Urothelium cell line (cell line): ENCODE measurements at places on chromosomes 5 and 9.

GRCh38 chr5:38780945-38781344, 64.9 kb upstream of the OSMR start:
- peak; percentile 53 for DNase-seq

DNA sequence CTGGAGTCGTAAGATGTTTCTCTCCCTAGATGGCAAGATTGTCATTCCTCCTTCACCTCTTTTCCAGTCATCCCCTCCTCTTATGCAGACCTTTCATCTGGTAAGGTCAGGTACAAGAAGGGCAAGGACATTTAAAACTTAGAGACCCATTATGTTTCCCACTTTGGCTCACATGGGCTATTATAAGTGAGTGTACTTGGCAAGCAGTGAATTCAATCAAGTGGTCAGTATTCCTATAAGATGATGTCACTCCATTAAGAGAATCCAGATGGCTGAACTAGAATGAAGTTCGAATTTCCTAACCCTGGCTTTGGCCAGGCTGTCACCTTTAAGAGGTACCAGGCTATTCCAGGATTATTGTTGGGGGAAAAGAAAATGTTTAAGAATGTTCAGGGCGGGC, 32.2 kb downstream of the ZNF131 start:
- no peak for DNase-seq

- no peak for DNase-seq
Measured at GRCh38 chr5:93307557-93307956, 273.5 kb downstream of the NR2F1-AS1 start.

DNA sequence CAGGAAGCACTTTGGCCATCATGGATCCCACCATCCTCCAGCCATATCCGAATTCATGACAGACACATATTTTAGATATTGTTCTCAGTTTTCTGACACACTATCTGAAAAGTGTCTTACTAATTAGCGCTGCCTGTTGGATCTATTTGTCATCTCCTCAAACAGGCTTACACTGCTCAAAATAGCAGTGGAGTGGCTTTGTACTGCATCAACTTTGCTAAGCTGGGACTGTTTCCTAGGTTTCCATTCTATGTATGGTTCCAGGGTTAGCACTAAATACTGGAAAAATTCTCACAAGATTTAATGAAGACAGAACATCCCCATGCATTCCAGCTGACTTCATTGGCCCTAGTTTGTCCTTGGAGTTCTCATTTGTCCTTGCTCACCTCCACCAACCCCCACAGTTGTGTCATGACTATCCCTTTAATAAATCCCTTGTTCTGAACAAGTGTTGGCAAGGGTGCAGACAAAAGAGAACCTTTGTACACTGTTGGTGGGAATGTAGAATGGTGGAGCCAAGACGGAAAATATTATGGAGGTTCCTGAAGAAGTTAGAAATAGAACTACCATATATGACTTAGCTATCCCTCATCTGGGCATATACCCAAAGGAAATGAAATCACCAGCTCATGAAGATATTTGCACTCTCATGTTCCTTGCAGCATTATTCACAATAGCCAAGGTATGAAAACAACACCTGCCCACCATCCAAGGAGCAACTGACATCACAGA, 136.5 kb upstream of the RAI14 start:
- no peak for DNase-seq
